ENCODE measurements at places on chromosomes 4 and X.

GRCh38 chr4:67765401-67765800 is 11.2 kb upstream of the GNRHR start:
- no peak for DNase-seq

DNA sequence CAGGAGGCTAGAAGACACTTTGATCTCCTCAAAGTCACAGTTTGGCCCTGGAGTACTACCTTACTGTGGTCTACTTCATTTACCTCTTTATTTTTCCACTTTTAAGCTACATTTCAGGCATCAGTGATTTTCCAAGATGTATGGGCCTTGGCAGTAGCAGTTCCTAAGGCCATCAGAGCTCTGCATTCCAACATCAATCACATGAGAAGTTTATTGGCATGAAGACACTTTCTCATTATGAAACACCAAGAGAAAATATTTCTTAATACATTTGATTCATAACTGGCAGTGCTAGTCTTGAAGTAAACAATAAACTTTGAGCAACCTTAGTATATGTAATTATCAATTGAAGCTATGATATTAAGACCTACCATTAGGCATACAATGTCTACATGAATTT is 178.1 kb downstream of the IL15 start:
- no peak for DNase-seq

DNA sequence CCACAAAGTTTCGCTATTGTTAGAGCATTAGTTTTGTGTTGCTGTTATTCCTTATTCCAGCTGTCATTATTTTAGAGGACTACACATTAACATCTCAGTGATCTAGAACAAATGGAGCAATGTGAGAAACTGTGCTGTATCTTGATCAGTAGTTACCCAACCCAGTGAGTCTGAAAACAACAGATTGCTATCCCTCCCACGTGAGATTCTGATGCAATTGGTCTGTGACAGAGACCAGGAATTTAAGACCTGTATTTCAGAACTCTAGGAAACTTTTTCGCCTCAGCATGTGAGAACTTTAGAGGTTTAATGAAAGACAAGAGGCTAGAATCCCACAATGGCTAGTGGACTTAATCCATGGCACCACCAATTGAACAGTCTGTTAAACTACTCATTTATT is 35.7 kb upstream of the CDS1 start:
- no peak for DNase-seq

GRCh38 chrX:51568586-51568985 is 50.1 kb downstream of the CENPVL3 start:
- DNase-seq: no peak

- no peak for DNase-seq
Measured at GRCh38 chrX:63394872-63395271, 43.7 kb upstream of the SPIN4 start.

DNA sequence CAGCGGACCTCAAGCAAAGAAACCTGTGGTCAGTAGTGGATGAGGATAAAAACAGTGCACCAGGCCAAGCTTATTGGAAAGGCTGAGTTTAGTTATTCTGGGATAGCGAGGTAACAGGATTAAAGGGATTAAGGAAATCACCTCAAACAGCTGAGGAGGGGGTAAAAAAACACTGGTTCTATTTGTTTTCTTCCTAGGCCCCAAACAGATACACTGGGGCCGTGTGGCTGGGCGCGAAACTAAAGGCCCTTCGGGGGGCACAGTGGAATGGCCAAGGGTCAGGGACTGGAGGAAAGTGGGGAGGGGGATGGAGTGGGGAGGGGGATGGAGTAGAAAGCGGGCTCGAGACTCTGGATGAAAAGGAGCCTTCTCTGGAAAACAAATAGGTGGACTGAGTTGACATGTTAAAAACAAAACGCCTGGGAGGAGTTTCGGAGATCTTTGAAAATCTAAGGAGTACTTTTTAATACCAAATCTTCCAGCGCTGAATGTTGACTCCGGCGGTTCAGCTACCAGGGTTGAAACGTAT is 2.9 kb downstream of the SOX3 start:
- DNase-seq: no peak

- DNase-seq: no peak
Measured at GRCh38 chrX:7068939-7069367, 78.6 kb upstream of the STS start.

- no peak for DNase-seq
Measured at GRCh38 chr4:27624749-27625148, 764.1 kb downstream of the STIM2 start.

GRCh38 chrX:135480076-135480475 is 40.4 kb upstream of the INTS6L start:
- no peak for DNase-seq

DNA sequence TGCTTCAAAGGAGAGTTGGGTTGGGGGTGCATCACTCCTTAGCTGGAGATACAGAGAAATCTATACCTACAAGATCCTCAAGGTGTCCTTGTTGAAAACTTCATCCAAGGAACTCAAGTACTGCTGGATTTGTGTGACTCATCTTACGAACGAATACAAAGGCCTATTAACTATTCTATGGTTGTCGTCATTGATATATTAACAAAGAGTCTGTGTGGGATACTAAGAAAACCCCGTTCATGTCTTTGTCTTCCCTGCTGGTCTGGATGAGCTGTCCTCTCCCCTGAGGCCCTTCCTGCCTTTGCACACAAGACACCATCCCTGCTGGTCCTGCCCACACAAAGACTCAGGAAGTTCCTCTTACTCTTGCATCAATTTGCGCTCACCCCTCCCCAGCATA is 54.9 kb upstream of the IRF2 start:
- no peak for DNase-seq

Measured in activated T-cell treated with anti-CD3 and anti-CD28 coated beads for 48 hours (primary cell).